Effector memory CD8-positive, alpha-beta T cell (primary cell): ENCODE measurements at places on chromosomes 5 and 9.

- no peak for DNase-seq
Measured at GRCh38 chr5:81209869-81210493, 23.1 kb upstream of the CKMT2 start.

- DNase-seq = no peak
Measured at GRCh38 chr5:80153586-80154126, 102.2 kb downstream of the SERINC5 start.

GRCh38 chr9:89277454-89277853 lies 33.5 kb upstream of the CKS2 start:
- no peak for DNase-seq

GRCh38 chr5:168740811-168741213 lies 161.6 kb upstream of the PANK3 start:
- no peak for DNase-seq
